ENCODE measurements at places on chromosomes 13 and 19.

- DNase-seq: no peak
These were observed 4.6 kb downstream of the MRPL54 start for GRCh38 chr19:3767050-3767449.

DNA sequence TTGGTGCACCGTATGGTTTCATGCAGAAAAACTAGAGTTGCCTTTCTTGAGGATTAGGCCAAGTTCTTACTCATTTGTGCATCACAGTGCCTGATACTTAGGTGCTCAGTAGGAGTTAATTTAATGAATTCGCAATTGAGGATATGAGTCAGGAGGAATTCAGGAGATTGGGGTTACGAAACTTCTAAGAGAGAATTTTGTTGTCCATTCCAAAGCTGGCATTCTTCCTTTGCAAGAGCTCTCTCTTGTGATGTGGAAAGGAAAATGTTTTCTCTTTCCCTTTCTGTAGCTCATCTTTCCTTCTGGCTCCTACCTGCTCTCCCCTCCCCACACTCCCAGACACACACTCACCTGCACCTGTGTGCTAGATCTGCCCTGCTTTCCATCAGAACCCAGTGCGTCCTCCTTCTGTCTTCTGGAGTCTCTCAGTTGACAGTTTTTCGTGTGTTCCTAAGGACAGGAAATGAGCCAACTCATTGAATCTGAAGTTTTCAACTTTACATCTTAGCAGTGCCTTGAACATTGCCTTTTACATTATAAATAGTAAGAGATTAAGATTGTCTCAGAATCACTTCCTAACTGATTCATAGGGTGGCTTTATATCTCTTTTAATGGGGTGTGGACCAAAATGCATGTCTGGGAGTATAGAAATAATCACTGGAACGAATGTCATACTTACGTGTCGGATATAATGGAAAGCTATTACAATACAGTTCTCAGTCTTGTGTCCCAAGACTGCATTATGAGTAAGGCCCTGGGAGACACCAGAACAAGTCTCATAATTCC, 19.7 kb upstream of the ERCC5 start:
- no peak for DNase-seq

GRCh38 chr13:19967621-19968020, 9.1 kb downstream of the ZMYM2 start:
- no peak for DNase-seq

DNA sequence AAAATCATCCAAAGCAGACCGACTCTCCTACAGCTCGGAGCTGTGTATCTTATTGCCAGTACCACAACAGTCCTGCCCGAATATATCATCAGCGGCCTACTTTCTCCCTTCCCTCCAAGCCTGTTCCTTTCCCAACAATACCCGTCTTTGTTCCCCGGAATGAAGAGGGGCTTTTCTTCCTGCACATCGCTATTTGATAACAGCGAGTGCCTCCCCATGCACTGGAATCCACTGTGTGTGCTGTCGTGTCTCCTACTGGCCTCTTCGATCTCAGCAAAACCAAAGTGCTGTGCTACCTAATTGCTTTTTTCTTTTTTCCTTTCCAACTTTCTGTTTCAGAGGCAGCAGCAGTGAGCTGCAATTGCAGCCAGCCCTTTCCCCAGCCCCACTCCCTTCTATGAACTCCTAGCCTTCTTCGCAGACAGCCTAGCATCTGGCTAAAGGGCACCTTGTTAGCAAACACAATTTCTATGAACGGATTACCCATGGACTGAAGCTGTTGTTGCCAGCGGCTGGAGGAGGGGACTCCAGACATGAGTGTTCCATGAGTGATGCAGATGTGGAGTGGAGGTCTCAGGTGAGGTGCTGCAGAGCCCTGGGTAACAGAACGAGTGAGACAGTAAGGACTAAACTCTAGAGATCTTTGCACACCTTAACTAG, 43.4 kb downstream of the EFNB2 start:
- DNase-seq: no peak

- no peak for DNase-seq
These were observed 185.2 kb downstream of the KLF12 start for GRCh38 chr13:73948848-73949529.
